T-cell (primary cell): ENCODE measurements at places on chromosomes 12 and 14.

- no peaks in the 10 kb centered on the region for H3K4me1 ChIP-seq
- H3K36me3 ChIP-seq: no peaks in the 10 kb centered on the region
- H3K27ac ChIP-seq: no peak overlapping the region
- no peaks in the 10 kb centered on the region for H3K27me3 ChIP-seq
- DNase-seq: no peak
- no peak overlapping the region for H3K4me3 ChIP-seq
Observed at GRCh38 chr12:65891987-65892481, 67.8 kb downstream of the HMGA2 start.

DNA sequence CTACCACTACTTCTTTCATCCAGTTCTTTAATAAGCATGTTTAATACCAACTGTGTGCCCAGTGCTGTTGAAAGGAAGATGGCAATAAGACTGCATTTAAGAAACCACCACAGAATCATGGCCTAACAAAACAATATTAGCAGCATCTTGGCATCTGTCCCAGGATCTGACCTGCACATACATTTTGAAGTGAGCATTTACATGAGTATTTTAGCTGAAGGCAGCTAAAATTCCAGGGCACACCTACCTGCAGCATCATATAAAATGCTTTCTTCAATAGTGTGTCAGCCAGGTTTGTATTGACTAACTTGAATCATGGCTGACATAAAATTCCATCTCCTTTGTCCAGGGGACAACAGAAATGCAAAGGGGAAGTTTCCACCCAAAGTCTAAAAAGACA is 65.0 kb upstream of the ARHGAP5 start:
- H3K36me3 ChIP-seq: no peaks in the 10 kb centered on the region
- H3K4me1 ChIP-seq: no peaks in the 10 kb centered on the region
- no peaks in the 10 kb centered on the region for H3K27me3 ChIP-seq
- no peak for DNase-seq

DNA sequence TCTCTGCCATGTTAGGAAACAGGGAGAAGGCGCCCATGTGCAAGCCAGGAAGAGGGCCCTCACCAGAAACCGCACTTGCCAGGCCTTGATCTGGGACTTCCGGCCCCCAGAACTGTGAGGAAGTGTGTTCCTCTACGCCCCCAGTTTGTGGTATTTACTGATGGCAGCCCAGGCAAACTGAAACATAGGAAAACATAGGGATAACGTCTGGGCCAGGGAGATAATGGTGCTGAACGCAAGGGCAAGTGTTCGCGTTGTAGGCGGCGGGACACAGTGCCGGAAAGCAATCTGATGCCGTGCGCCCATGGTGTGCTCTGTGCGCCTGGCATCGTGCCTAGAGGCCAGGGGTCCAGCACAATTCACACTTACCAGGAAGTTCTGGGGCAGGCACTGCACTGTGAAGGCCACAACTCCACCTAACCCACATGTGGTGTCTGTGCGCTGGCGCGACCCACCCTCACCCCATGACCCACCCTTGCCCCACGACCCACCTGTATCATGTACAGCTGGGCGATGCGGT is 53.6 kb downstream of the ARL6IP4 start:
- peaks cover 12% of the 10 kb centered on the region for H3K36me3 ChIP-seq
- peaks cover 19% of the 10 kb centered on the region for H3K4me1 ChIP-seq
- no peak overlapping the region for H3K27ac ChIP-seq
- H3K27me3 ChIP-seq: no peaks in the 10 kb centered on the region

DNA sequence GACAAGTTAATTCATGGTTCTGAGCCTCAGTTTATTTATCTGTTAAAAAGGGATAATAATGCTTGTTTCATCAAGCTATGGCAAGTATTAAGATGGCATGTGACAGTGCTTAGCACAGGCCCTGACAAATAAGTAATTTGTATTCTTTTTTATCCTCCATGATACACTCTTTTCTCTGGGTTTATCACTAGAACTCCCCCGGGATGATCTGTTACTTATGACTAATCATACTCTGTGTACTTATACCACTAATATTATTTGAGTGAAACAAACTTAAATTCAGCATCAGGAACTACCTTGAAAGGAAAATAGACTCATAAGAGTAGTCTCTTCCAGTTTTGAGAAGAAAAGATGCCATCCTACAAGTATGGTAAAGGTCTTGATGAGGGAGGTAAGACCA is 283.8 kb downstream of the PAWR start:
- no peak overlapping the region for H3K4me3 ChIP-seq
- H3K36me3 ChIP-seq: no peaks in the 10 kb centered on the region
- no peaks in the 10 kb centered on the region for H3K27me3 ChIP-seq
- H3K27ac ChIP-seq: no peak overlapping the region

DNA sequence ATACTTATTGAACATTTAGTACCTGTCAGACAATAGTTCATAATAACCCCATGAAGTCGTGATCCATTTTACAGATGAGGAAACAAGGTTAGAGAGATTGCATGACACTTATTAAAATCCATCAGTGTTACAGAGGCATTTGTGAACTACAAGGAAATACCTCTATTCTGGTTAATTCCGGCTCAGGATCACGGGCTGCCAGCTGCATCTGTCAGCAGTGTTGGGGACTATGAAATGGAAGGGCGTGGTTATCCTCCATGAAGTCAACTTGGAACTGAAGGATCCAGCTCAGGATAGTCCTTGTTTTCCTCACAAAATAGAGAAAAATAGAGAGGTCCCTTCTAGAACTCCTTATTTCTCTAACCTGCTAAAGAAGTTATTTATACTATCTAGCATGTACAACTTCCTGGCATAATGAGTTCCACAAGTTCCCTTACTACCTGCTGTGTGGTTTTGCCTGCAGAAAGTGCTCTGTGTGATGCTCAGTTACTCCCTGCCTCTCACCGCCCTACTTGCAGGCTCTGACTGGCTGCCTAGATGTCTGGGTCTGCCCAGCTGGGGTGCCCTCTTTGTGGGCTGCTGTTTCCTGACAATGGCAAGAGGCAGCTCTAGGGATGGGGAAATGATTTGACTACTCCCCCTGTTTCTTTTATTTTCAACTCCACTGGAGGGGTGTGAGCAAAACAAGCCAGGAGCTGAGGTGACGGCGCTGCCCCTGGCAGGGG is 36.8 kb downstream of the PLXNC1 start:
- no peak overlapping the region for H3K27ac ChIP-seq
- no peak for DNase-seq
- peaks cover 6% of the 10 kb centered on the region for H3K36me3 ChIP-seq
- H3K4me1 ChIP-seq: peaks cover 4% of the 10 kb centered on the region
- no peaks in the 10 kb centered on the region for H3K27me3 ChIP-seq

- H3K4me1 ChIP-seq: no peaks in the 10 kb centered on the region
- no peak for DNase-seq
- no peak overlapping the region for H3K27ac ChIP-seq
- no peaks in the 10 kb centered on the region for H3K36me3 ChIP-seq
- peaks cover 32% of the 10 kb centered on the region for H3K27me3 ChIP-seq
Observed at GRCh38 chr14:69553252-69553651, 21.4 kb downstream of the CCDC177 start.

DNA sequence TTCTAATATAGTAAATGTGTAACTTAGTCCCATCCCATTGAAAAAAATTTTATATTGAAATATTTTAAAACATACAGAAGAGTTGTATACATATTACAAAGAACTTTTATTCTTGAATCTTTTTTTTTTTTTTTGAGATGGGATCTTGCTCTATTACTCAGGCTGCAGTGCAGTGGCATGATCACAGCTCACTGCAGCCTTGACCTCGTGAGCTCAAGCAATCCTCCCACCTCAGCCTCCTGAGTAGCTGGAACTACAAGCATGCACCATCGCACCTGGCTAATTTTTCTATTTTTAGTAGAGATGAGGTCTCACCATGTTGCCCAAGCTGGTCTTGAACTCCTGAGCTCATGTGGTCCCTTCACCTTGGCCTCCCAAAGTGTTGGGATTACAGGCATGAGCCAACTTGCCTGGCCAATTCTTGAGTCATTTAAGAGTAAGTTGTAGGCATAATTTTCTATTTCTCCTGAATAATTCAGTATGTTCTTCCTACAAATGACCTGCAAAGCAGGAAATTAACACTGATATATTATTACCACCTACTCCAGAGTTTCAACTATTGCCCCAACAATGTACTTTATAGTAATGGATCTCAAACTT is 153.0 kb upstream of the BMP4 start:
- no peak for DNase-seq
- no peak overlapping the region for H3K27ac ChIP-seq
- H3K4me3 ChIP-seq: no peak overlapping the region
- no peaks in the 10 kb centered on the region for H3K4me1 ChIP-seq
- no peaks in the 10 kb centered on the region for H3K27me3 ChIP-seq
- no peaks in the 10 kb centered on the region for H3K36me3 ChIP-seq

DNA sequence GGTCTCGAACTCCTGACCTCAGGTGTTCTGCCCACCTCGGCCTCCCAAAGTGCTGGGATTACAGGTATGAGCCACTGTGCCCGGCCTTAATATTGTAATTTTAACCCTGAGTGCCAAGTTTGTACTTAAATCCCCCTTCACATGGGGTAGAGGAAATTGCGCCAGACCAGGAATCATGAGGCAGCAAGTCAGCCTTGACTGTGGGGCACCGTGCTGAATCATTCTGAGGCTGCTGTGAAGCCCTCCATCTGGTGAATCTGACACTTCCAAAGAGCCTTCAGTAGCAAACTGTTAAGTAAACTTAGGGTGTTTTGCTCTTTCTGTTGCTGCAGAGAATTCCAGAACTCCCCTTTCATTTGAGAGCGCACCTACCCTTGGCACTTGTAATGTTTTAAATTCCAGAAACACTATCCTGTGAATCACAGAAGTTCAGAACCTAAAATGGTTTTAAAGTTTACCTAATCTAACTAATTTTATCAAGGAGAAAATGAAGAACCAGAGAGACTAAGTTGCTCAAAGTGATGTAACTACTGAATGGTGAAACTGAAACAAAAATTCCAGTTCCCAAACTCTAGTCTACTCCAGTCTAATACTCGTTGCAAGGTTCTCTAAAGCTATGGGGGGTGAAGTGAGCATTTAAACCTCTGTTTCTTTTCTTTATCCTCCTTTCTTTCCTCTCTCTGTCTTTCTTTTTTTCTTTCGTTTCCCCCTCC is 7.5 kb downstream of the HEBP1 start:
- no peak for DNase-seq
- H3K27me3 ChIP-seq: no peaks in the 10 kb centered on the region
- H3K4me1 ChIP-seq: no peaks in the 10 kb centered on the region
- H3K27ac ChIP-seq: no peak overlapping the region
- peaks cover 5% of the 10 kb centered on the region for H3K36me3 ChIP-seq
- no peak overlapping the region for H3K4me3 ChIP-seq

- DNase-seq: no peak
- no peaks in the 10 kb centered on the region for H3K27me3 ChIP-seq
- no peak overlapping the region for H3K27ac ChIP-seq
Observed at GRCh38 chr12:11837216-11837934, 187.9 kb downstream of the ETV6 start.

- H3K27me3 ChIP-seq: no peaks in the 10 kb centered on the region
- H3K4me3 ChIP-seq: no peak overlapping the region
- no peaks in the 10 kb centered on the region for H3K36me3 ChIP-seq
- DNase-seq: no peak
- H3K27ac ChIP-seq: no peak overlapping the region
- H3K4me1 ChIP-seq: no peaks in the 10 kb centered on the region
Observed at GRCh38 chr12:57444744-57445143, 10.2 kb downstream of the INHBC start.

DNA sequence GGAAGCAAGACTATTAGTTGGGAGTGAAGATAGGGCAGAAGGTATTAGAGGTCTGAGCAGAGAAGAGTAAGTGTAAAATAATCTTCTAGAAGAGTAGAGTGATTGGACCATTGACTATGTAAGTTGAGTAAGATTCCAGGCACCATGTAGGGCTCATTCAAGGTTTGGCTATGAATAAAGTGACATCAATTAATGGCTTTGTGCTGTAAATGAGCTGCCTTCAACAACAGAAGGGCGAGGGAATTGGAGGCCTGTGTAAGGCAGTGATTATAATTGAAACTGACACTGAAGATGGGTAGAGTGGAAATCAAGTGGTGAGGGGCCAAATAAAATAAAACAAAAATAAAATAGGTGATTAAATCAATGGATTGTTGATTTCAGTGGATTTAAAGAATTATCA is 26.4 kb downstream of the PTPRQ start:
- no peaks in the 10 kb centered on the region for H3K4me1 ChIP-seq
- H3K27ac ChIP-seq: no peak overlapping the region
- no peaks in the 10 kb centered on the region for H3K36me3 ChIP-seq
- no peak for DNase-seq
- no peaks in the 10 kb centered on the region for H3K27me3 ChIP-seq
- no peak overlapping the region for H3K4me3 ChIP-seq

DNA sequence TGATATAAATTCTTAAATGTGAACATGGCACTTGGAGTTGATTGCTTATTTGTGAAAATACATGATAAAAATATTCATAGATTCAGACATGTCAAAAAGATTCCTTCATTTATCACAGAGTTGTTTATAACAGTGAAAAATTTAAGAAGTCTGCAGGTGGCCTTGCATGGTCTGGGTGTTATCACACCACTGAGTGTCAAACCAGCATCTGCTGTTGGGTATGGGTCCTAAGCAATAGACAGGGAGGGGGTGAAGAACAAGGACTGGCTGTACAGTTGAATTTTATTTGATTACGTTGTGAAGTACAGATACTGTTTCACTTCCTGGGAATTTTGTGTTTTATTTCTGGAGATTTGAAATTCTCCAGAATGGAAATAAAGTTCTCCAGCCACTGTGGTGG is 180.4 kb upstream of the HIF1A start:
- H3K27ac ChIP-seq: no peak overlapping the region

- DNase-seq: no peak
- H3K36me3 ChIP-seq: no peaks in the 10 kb centered on the region
- no peak overlapping the region for H3K27ac ChIP-seq
- H3K27me3 ChIP-seq: no peaks in the 10 kb centered on the region
Observed at GRCh38 chr12:3604748-3605586, 114.0 kb downstream of the PRMT8 start.

- H3K4me3 ChIP-seq: no peak overlapping the region
- H3K36me3 ChIP-seq: peaks cover 2% of the 10 kb centered on the region
- peaks cover 7% of the 10 kb centered on the region for H3K4me1 ChIP-seq
- no peak for DNase-seq
- no peaks in the 10 kb centered on the region for H3K27me3 ChIP-seq
- no peak overlapping the region for H3K27ac ChIP-seq
Observed at GRCh38 chr14:104805941-104806624, 5.2 kb downstream of the ZBTB42 start.

GRCh38 chr14:51289169-51289568 is 49.1 kb downstream of the TMX1 start:
- no peaks in the 10 kb centered on the region for H3K4me1 ChIP-seq
- no peaks in the 10 kb centered on the region for H3K27me3 ChIP-seq
- no peaks in the 10 kb centered on the region for H3K36me3 ChIP-seq
- no peak for DNase-seq
- no peak overlapping the region for H3K4me3 ChIP-seq
